ENCODE measurements at places on chromosomes 2 and 18. TPM values are rescaled to one million over a fixed set of nuclear protein-coding genes. Genes with fewer than 3 reads are reported as not detected.

SULT1C4 gene
- total RNA-seq: 17.5 TPM

FOXD4L1 gene
- total RNA-seq: 0.49 TPM

COLEC12 gene
- 70.5 TPM for total RNA-seq

DNA sequence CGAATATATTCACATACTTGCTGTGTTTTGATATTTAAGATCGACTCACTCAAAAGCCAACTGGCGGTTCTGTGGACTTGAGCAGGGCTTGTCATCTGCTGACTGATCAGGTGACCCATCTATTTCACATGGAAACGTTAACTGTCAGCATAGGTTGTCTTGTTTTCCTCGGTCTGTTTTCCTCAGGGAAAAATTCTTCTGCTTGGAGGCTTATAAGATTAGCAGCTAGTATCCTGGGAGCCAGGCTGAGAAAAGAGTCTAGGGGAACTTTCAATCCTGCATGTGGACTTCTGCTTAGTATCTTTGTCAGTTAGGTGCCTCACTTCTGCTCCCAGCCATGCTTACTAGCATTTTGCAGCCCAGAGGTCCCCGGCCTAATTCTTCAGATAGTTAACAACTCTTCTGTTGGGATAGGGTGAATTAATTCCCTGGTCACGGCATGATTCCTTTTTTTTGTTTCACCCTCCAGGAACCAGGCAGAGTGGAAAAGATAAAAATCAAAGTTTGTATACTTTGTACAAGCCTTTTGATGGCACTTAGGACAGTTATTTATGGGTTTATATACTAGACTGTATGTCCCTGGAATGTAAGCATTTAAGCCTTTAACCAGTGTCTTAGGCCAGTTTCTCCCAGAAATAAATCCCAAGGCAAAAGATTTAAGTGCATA is 226.0 kb downstream of the GULP1 start:
- DNase-seq: no peak

GRCh38 chr2:187079901-187080300 is 230.9 kb upstream of the ZSWIM2 start:
- DNase-seq: no peak

- no peak for DNase-seq
These were observed 205.1 kb upstream of the SIX3 start for GRCh38 chr2:44736270-44736942.

LBX2 gene
- total RNA-seq: 0.86 TPM

DNA sequence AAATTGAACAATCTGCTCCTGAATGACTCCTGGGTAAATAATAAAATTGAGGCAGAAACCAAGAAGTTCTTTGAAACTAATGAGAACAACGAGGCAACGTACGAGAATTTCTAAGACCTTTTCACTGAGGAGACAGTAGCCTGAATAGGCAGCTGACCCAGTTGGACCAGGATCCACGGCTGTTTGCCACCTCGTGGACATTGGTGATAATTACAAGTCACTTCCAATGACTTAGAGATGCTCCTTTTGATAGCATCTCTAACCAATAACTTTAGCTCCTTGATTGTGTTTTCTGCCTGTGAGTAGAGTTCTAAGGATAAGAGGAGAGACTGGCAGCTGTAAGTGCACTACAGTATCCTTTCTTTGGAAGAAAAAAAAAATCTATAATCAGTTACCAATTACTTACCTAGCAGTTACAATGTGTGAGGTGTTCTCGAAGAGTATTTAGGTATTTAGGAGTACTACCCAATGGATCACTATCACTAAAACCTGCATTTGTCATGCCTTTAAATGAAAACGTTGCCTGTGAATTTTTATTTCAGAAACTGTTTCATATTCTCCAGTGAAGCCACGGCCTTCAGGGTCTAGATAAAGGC is 31.3 kb upstream of the CNTNAP5 start:
- no peak for DNase-seq

All from mesothelial cell of epicardium (in vitro differentiated cells).